Fibroblast of mammary gland (primary cell): ENCODE measurements at places on chromosomes 3 and 15.

DNA sequence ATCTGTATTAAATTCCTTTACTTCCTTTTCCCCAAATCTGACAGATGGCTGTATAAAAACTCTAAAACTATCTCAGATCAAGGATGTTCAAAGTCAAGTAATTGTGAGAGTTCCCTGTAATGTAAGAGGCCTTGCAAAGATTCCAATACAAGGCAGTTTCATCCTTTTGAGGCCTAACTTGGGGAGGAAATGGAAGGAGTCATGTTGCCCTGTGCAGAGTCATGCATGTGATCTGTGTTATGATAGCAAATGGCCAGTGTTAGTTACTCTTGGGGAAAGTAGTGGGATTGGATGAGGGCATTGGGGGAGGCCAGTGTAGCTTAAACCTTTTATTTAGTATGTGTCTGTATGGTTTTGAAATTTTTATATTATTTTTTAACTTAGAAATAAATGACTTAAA is 23.7 kb upstream of the FBXL22 start:
- no peak for DNase-seq

- no peak for DNase-seq
Measured at GRCh38 chr15:76251717-76252116, 59.6 kb downstream of the ETFA start.

DNA sequence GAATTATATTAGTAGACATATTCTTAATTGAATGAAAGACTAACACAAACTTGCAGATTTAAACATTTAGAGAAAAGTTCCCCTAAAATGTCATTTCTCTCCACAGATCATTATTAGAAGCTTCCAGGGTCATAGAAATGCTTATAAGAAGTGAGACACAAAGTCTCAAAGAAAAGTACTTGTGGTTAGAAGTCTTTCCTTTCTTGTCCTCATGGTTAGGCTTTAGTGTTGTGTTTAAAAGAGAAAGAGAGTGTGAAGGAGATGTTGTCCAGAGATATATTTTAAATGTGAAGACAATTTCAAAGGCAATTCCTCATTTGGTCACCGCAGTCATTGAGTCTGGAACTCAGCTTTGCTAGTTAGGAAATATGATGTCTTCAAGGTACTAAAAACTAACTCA is 230.4 kb upstream of the ARPP21 start:
- DNase-seq, result no peak

GRCh38 chr15:65791335-65792137 is 557 bp downstream of the DENND4A start:
- peak; percentile 26 for DNase-seq

- peak; percentile 30 for DNase-seq
Measured at GRCh38 chr3:25785826-25786225, 2.6 kb upstream of the NGLY1 start.

GRCh38 chr15:44130778-44131177 is 64.3 kb downstream of the FRMD5 start:
- DNase-seq, result peak; percentile 4

- no peak for DNase-seq
Measured at GRCh38 chr3:3800685-3801493, 1.7 kb downstream of the LRRN1 start.

DNA sequence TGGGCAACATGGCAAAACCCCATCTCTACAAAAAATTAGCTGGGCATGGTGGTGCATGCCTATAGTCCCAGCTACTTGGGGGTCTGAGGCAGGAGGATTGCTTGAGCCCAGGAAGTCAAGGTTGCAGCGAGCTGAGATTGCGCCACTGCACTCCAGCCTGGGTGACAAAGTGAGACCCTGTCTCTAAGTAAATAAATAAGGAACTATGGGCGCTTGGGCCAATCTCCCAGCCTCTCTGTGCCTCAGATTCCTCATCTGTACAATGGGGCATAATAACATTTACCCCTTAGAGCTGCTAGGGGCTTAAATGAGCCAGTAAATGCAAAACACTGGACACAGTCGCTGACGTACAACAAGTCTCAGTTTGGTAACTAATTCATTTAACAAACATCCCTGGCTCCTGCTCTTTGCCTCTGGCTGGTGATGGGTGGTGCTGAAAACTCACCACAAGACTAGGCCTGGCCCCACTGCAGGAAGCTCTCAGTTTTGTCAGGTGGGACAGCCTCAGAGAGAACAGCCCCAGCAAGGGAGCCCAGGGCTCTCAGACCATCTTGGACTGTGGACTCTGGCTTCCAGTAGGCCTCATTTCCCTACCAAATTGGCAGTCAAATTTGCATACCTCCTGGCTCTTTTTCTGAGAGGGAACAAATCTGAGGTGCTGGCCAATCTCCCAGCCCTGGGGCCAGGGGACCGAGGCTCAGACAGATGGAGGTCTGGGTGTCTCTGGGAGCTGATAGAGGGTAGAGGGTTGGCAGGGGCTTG is 6.4 kb upstream of the TBC1D2B start:
- DNase-seq, result no peak

- DNase-seq, result peak; percentile 99
Measured at GRCh38 chr3:189937302-189938127, 183.2 kb downstream of the P3H2 start.

DNA sequence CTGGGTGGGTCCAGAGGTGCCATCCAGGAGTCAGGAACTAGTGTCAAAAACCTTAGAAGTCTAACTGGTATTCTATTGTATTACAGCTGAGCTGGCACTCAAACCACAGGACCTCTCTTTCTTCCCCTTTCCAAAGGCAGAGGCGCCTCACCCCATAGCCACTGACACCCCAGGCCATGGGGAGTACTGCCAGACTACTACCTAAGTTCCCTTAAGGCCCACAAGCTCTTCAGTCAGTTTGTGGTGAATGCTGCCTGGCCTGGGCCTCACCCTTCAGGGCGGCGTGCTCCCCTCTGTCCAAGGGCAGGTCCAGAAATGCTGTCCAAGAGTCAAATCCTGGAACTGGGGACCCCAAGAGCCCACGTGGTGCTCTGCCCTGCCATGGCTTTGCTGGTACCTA is 43.0 kb upstream of the FGF7 start:
- DNase-seq, result no peak

DNA sequence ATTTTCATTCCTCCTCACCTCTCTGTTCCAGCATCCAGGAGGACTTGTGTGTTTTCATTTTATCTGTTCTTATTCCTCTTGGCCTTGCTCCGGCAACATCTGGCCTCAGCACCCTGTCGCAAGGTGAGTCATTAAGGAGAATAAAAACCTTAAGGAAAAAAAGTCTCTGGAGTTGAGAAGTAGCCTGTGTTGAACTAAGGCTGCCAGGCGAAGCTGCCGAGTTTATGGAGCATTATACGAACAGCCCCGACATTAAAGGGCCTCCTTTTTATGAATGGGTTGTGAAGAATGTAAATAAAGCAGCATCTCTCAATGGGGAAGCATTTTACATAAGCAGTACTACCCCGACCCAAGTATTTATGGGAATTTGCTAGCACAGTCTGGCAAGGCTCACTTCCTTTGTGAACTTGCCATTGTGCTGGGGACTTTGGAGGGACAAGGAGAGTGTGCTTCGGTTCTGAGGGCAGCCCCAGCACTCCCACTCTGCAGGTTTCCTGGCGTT is 4.7 kb downstream of the BAHD1 start:
- DNase-seq, result peak; percentile 67

DNA sequence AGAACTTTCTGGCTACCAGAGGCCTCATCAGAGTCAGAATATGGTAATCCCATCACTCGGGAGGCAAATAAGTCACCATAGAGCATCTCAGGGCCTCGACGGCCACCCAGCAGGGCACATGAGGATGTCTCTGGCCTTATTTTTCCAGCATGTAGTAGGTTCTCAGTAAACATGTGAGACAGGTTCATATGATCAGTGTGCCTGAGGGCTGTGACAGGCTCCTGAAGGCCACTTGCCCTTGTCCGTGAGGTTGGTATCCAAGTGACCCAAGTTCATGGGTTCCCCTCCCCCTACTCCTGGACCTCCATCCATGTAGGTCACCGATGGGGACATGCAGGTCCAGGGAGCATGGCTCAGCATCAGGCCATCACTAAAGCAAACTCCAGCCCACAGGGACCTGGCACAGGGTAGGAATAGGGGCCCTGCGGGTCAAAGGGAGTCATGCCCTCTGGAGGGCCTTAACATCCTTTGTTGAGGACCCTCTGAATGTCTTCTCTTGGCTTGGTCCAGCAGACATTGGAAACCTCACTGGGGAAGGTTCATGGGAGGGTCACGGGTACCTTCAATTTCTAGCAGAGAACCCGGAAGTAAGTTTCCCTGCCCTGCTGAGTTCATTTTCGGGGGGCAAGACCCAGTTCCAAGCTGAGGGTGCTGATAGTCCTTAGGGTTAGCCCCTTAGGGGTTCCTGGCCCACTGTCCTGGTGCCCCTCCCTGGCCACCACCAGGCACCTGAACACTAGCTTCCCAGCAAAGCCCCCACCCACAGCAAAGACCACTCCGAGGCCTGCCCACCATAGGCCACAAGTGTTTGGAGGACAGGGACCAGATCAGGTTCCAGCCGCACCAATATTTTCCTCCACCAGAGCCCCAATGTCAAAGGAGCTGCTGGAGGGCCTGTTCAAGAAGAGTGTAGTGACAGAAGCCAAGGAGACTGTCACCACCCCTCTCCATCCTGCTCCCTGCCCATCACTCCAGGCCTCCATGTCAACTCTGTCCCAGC is 61.1 kb downstream of the ZNF445 start:
- DNase-seq, result no peak

- DNase-seq, result no peak
Measured at GRCh38 chr3:101758224-101758623, 20.8 kb upstream of the NXPE3 start.

GRCh38 chr3:194250098-194251002 is 100.8 kb downstream of the CPN2 start:
- peak; percentile 89 for DNase-seq

GRCh38 chr3:55341502-55342031 is 145.5 kb downstream of the WNT5A start:
- DNase-seq, result peak; percentile 36

- peak; percentile 78 for DNase-seq
Measured at GRCh38 chr15:75758071-75758872, 45.6 kb upstream of the CSPG4 start.

GRCh38 chr3:31573036-31573779 is 40.5 kb downstream of the STT3B start:
- DNase-seq, result no peak

- DNase-seq, result no peak
Measured at GRCh38 chr15:73069109-73069508, 16.8 kb downstream of the NEO1 start.

DNA sequence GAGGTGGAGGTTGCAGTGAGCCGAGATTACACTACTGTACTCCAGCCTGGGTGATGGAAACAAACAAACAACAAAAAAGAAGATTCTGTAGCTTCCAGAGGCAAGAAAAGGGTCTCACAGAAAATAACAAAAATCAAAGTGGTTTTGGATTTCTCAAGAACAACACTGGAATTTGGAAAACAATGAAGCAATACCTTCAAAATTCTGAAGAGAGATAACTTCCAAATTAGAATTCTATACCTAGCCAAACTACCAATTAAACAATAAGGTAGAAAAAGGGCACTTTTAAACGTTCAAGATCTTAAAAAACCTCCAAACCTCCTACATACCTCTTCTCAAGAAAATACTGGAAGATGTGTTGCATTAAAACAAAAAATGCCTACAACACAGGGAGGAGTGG is 4.9 kb upstream of the CDCP1 start:
- DNase-seq, result no peak

DNA sequence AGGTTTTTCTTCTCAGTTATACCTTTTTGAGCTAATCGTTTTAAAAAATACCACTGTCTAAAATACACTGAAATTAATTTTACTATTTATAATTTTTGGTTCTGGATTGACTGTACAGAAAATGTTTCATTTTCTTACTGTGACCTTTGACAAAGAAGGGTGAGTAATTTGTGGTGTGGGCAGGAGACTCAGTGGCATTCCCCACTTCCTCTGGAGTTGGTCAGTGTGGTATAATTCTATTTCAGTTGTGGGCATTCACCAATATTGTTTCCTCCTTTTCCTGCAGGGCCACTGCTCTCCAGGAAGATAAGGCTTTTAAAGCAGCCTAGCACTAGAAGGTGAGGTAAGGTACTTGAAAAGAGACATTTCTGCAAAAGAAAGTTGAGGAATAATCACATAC is 6.5 kb downstream of the DAG1 start:
- DNase-seq, result peak; percentile 36
